ENCODE measurements at places on chromosomes 4 and X.

- no peak for DNase-seq
Observed at GRCh38 chr4:176302283-176303275, 17.2 kb upstream of the SPCS3 start.

DNA sequence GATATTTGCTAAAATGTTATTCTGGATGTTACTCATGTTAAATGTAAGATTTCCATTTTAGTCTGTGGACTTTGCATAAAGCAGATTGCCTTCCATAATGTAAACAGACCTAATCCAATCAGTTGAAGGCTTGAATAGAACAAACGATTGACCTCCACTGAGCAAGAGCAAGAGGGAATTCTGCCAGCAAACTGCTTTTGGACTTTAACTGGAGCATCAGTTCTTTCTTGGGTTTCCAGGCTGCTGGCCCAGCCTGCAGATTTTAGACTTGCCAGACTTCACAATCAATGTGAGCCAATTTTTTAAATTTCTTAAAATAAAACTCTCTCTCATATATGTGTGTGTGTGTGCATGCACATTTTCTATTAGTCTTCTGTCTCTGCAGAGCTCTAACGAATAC is 1248.8 kb downstream of the ADGRL3 start:
- no peak for DNase-seq

DNA sequence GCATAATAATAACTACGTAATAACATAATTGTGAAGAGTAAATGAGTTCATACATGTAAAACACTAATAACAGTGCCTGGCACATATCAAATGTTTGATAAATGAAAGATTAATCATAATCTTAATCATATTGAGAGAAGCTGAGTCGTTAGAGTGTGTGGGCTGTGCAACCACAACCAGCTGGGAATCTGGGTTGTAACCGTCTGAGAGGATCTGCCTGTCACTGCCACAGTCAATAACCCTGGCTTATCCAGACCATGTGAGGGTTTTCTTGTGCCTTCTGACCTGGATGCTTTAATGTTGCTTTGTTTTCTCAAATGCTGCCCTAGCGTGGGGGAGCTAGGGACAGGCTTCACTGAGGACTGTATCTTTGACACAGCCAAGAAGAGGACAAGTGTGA is 73.9 kb downstream of the TRPC5 start:
- no peak for DNase-seq

DNA sequence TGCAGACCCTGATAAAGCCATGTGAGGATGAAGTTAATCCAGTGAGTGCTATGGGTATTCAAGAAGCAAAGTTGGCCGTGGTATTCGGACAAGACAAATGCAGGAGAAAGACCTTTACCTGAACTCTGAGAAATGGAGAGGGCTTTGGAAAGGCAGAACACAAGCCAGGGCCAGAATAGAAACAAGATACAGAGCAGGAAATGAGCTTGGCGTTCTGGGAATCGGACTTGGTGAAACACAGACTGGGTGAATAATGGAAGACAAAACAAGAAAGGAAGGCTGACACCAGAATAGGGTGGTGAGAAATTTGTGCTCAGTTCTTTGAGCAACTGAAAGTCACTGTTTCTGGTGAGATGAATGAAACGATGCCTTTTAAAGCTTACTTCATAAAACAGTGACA is 83.3 kb downstream of the VEGFC start:
- DNase-seq, result no peak

GRCh38 chr4:166309286-166309685 is 436.2 kb downstream of the TLL1 start:
- DNase-seq, result no peak

- no peak for DNase-seq
Observed at GRCh38 chrX:119290476-119290875, 54.4 kb downstream of the PGRMC1 start.

- DNase-seq, result no peak
Observed at GRCh38 chr4:113500424-113500823, 261.1 kb downstream of the CAMK2D start.

DNA sequence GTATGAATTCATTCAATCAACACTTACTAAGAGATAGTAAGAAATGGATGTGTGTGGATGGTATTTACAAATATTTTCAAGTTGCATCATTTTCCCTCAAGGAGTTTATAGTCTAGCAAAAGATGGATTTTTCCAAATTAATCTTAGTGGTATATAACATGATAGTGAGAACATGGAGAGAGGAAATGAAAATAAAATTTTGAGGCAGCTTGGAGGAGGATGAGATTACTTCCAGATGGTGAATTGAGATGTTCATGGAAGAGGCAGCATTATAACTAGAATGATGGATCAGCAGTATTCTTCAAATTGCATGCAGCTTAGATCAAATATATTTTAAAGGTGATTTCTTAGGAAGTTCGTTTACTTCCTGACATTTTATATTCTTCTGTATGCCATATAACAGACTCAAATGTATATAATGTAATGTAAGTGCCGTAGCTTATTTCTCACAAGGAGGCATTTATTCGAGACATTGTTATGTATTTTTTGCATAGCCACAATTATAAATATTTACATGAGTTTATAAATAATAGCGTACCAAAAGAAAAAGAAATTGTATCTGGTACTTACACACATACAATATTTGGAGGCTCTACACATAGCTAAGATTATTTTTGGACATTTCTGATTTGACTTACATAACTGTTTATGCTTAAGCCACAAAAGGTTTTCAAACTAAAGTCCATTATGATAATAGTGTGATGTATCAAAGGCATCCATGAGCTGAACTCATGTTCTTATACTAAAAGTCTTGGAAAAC is 439.4 kb downstream of the SPRY1 start:
- no peak for DNase-seq

- DNase-seq, result no peak
Observed at GRCh38 chrX:134010690-134011089, 25.3 kb upstream of the GPC3 start.

GRCh38 chr4:99078931-99079624 is 9.5 kb downstream of the ADH5 start:
- no peak for DNase-seq

- no peak for DNase-seq
Observed at GRCh38 chrX:114134465-114134864, 449.4 kb upstream of the HTR2C start.

DNA sequence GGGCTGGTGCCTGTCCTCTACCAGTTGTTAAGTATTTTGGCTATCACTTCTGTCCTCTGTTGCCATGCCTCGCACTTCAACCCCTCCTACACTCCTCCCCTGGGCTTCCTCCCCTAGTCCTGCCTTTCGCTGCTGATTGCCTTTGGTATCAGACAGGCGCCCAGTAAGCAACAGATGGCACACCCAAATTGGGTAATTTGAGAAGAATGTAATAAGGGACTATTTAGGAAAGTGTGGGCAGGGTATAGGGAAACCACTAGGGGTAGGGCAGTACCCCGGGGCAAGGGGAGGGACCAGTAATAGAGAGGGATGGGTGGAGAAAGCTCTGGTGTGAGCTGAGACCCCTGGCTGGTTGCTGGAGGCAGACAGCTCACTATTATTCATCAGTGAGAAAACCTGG is 172.7 kb upstream of the USP9X start:
- no peak for DNase-seq

DNA sequence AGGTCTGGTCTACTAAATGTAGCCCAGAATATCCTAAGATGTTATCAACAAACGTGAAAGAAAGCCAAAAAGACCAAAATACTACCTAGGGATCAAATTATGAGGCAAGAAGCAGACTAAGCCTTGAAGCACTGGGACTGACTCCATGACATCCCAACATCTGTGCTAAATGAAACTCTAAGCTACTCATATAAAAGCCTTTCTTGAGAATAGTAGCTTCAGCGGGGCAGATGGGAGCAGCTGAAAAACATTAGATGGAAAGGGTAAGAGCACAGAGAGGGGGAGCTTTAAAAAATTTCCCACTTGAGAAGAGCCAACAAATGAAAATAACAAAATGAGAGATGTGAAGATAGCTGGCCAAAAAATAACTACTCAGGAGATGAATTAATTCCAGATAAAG is 81.7 kb downstream of the MAD2L1 start:
- DNase-seq, result no peak

DNA sequence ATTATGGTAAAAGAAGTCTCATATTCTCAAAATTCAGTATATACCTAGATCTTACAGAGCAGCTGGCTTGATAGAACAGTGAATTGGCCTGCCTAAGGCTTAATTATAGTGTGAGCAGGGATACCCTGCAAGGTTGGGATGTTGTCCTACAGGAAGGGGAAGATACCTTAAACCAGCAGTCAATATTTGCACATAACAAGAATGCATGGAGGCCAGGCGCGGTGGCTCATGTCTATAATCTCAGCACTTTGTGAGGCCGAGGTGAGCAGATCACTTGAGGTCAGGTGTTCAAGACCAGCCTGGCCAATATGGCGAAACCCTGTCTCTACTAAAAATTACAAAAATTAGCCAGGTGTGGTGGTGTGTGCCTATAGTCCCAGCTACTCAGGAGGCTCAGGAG is 58.7 kb upstream of the ABCG2 start:
- DNase-seq, result no peak

DNA sequence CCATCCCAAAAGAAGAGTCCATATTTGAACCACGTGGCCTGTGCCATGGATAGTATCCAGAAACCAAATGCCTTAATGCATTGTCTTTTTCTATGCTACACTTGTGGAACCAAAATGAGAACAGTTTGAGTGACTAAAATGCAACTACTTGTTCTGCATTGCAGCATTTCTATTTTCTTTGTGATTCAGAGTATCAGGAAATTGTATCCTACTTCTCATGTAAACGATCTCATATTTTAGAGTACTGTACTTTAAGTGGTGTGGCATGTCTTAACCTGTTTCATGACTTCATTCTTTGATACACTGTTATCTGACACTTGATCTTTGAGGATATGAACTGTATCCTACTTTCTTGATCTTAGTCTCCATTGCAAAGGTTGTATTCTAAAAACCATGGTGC is 167.2 kb upstream of the WDR1 start:
- no peak for DNase-seq
